ENCODE measurements at places on chromosomes 1 and 21.
A peak's percentile ranks its signal among the peaks of the same experiment; 100 is the strongest.

- no peak for DNase-seq
Observed at GRCh38 chr1:2564815-2565374, 8.7 kb downstream of the TNFRSF14 start.

DNA sequence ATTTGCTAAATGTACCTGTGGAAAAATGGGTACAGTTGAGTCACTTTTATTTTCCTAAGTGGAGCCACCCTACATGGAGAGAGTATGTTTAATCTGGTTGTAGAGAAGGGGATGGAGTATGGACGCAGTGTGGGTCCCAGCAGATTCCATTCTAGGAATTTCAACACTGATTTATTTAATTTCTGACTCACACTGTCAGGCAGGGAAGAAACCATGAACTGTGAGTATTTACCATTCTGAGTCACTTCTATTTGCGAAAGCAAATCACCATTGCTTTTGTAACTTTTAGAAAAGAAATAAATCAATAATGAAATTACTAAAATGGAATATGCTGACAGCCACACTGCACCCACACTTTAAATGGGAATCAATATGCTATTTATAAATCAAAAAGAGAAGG, 339.0 kb downstream of the DSCAM start:
- DNase-seq, result no peak

DNA sequence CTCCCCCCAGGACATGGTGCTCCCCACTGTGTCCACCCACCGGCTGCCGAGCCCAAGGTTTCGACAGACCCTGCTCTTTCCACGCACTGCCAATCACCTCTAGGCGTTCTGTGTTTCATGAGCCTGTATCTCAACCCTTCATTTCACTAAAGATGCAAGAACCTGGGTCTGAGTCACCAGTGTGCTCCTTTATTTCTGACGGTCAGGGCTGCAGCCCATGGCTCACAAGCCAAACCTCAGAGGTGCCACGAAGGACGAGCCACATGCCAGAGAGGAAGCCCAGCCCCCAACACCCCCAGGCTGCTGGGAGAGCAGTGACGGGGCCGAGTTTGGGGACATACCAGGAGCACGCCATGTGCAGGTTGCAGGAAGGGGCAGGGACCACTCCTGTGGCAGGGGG, 79.2 kb upstream of the ARHGEF16 start:
- DNase-seq, result no peak

DNA sequence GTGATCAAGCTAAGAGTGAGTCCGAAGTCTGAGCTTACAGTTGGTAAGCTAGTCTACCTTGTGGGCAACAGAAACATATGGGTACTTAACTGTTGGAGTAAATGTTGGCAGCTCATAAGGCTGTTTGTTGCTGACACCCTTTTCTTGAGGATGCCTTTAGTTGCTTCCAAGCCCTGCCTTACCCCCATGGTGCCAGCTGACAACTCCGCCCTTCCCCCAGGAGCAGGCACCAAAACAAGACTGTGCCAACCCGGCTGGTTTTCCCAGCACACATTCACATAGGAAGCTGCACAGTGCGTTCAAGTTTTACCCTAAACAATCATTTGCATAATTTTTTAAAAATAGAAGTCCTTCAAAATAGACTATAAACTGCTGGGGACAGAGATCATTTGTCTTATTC, 150.2 kb upstream of the LMO4 start:
- no peak for DNase-seq

- DNase-seq, result no peak
Observed at GRCh38 chr1:53271446-53272090, 33.2 kb upstream of the MAGOH start.

DNA sequence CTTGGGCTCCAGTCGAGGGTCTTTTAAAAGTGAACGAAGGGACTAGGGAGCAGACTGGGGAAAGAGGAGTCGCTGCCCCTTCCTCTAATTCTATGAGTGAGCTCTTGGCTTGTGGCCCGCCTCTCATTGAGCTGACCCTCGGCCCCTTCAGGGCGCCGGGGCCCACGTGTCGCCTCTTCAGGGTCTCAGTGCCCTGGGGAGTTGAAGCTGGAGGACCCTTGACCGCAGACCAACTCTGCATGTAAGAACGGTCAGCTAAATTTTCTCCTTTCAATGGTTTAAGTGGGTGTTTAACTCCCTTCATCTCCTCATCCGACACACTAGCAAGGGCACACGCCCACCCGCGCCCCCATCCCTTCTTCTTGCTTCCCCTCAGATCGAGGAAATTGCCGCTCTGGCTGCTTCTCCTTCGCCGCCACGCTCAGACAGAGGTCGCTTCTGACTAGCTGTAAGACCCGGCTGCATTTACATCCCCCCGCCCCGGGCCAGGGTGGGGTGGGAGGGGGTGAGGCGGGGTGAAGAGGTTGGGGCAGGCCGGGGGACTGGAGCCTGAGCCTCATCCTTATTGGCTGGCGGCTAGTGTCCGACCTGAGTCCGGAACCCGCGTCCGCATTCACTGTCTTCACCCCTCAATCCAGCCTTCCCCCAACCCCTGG, 10.9 kb downstream of the NR5A2 start:
- DNase-seq, result no peak

DNA sequence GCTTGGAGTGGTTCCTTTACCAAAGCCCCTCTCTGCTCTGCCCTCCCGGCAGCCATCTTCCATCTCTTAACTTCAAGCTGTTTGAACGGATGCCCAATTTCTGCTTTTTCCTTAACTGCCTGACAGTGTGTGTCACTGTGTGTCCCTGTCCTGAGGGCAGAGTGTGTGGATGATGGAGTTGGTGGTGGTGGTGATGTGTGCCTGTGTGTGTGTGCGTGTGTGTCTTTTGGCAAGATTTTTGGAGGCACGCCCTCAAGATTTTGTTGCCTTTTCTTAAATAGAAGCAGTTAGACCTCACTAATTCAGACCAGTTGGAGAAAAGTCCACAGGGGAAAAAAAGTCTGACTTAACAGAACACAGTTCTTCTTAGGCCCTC, 30.3 kb downstream of the SERTAD4 start:
- DNase-seq, result peak; percentile 28

DNA sequence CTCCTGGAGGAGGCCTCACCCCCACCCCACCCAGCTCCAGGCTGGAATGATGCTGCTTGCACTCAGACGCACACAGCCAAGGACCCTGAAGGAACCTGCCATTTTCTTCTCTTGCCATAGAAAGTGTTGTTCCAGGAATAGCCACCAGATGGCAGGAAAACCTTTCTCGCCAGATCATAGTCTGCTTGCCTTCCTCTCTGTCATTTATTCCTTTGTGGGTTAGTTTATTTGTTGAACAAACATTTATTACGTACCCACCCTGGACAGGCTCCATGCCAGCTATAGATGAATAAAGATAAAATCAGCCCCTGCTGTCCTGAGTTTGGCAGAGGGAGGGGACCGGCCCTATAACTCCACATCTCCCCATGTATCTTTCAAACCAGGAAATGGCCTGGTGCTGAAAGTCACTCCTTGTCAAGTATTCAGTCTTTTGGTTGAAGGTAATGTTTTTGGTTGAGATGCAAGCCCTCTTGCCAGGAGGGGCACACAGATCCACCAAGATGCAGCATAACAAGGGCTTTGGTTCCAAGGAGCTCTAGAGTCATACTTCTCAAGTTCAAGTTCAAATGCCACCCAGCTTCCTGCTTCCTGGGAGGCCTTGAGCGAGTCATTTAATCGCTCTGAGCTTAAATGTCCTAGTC, 7.0 kb upstream of the KCNC4 start:
- peak; percentile 43 for DNase-seq

DNA sequence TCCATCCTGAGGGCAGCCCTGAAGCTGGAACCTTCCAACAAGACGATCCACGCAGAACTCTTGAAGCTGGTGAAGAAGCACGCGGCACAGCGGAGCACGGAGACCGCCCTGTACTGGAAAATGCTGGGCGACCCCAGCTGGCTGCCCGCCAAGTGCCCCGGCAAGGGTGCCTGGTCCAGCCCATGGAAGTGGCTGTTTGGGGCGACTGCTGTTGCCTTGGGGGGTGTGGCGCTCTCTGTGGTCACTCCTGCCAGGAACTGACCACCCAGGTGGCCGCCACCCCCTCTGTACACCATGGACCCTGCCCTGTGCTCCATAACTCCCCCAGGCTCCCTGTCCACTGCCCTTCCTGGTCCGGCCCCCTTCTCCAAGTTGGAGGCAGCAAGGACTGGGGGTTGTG, 90.8 kb downstream of the PPP1R12B start:
- no peak for DNase-seq

GRCh38 chr1:74681449-74681848, 7.9 kb upstream of the ERICH3 start:
- DNase-seq, result no peak

DNA sequence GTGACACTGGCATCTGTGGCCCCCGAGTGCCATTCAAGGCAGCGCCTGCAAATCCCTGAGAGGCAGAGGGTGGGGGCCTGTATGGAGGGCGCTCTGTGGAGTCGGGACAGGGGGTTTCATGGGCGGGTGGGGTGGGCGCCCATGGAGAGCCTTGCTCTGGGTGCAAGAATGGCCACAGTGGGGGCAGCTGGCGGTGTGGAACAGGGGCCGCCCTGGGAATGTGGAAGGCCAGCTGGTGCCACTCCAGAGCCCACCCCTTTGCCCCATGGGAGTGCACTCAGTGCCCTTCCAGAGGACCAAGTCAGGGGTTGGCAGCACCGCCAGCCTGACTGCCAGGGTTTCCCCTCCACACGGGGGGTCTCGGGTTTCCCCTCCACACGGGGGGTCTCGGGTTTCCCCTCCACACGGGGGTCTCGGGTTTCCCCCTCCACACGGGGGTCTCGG, 55.0 kb upstream of the TRAPPC10 start:
- no peak for DNase-seq

GRCh38 chr1:194296201-194296600, 1109.8 kb upstream of the B3GALT2 start:
- DNase-seq, result no peak

GRCh38 chr1:32533792-32534327, 5.4 kb upstream of the ZBTB8A start:
- DNase-seq, result no peak

DNA sequence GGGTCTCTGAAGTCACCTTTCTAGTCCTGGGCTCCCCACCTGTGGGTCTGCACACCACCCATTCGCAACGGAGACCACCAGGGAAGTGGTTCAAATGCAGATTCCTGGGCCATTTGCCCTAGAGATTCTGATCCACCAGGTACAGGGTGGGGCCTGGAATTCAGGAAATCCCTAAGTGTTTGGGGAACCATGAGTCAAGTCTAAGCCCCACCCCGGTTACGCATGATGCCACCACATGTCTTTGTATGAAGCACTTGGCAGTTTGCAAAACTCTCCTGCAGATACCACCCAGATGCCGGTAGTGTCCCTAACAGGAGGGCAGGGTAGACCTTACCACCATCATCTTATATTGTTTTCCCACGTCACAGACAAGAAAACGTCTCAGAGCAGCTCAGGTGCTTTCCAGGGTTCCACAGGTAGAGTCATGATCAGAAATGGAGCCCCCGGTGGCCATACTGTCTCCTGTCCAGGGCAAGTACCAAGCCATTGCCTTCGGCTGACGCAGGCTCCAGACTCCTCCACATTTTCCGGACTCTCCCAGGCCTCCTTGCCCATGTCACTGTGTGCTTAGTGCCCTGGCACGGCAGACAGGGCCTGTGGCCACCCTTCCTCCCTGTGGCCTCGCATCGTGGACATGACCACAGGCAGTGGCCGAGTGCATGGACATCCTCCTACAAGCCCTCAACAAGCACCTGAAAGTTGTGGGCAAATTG, 89.2 kb upstream of the TMEM51 start:
- DNase-seq, result no peak

GRCh38 chr1:3313576-3313950, 140.9 kb upstream of the ARHGEF16 start:
- peak; percentile 95 for DNase-seq

GRCh38 chr1:195251900-195252299, 1356.3 kb downstream of the KCNT2 start:
- no peak for DNase-seq

- DNase-seq, result no peak
Observed at GRCh38 chr1:44743211-44743610, 3.6 kb downstream of the KIF2C start.

GRCh38 chr1:184972315-184973055, 1.8 kb downstream of the NIBAN1 start:
- no peak for DNase-seq

DNA sequence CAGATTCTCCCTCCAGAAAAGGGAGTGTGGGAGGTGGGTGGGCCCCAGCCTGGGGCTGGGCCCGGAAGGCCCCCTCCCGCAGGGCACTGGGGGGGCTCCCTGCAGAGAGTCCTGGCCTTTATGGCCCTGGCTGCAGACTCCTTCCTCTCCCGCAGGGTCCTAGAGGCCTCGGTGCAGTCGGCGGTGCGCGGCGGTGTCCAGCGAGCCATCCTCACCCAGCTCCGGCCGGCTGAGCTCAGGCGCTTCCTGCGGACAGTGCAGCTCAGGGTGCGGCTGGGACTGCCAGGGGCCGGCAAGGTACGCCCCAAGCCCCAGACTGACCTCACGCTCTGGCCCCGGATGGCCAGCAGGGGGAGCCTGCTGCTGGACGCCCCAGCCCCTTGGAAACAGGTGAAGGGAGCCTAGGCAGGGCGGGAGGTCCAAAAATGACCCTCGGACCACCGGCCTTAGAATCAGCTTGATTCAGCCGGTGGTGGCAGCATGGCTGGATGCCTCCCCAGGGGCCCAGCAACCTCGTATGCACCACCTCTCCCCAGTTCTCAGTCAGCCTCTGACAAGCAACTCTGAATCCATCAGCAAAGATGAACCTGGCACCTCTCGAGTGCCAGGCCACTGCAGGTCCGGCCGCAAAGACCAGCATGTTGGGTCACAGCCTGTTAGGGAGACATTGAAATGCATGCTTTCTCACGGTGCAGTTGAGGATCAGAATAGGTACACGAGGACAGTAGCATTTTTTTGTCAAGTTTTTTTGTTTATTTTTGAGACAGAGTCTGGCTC, 20.6 kb downstream of the MTHFR start:
- DNase-seq, result peak; percentile 81

DNA sequence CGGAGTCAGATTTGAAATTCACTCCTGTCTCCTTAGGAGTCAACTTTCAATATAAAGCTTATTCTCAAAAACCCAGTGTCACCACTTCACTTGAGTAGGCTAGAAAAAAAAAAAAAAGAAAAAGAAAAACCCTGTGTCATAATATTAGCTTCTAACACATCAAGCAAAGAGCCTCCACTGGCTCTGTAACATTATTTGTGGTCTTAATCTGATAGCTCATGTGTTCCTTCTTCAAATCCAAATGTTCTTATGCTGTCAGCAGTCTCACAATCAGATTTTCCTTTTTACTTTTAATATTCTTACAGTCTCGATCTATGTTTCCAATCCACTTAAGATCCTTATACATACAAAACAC, 26.1 kb upstream of the PSMG1 start:
- DNase-seq, result no peak

DNA sequence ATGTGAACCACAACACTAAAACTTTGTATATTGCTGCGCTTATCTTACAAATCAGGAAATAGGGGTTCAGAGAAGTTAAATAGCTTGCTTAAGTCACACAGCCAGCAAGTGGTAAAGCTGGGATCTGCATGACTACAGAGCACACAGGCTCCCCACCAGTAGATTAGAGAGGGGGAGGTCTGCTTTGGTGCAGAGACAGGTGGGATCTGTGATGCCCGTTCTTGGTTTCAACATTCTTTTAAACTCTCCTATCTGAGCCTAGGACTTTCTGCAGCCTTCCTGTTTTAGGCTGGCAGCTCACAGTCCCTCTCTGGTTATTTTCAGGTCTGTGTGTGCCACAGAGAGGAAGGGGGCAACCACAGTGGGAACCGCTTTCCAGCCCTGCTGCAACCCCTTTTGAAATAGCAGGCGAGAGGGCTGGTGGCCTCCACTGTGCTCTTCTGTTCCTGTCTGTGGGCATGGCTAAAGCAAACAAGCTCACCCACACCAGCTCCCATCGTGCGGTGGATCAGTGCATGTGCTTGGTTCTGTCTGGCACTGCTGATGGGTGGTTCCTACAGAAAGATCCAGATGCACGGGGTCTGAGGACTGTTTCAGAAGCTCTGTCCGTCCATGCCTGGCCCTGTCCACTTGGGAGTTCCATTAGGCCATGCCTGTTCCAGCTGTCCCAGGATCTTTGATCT, 1.7 kb upstream of the IL6R start:
- no peak for DNase-seq

All from heart left ventricle (tissue), 16 donors.